ENCODE measurements at places on chromosomes 11 and 22. TPM values are rescaled to one million over a fixed set of nuclear protein-coding genes. Genes with fewer than 3 reads are reported as not detected.

- no peaks in the 10 kb centered on the region for H3K4me1 ChIP-seq
- no peaks in the 10 kb centered on the region for H3K27me3 ChIP-seq
- H3K27ac ChIP-seq, result no peak overlapping the region
- no peaks in the 10 kb centered on the region for H3K36me3 ChIP-seq
- H3K4me3 ChIP-seq, result no peak overlapping the region
These were observed 955.6 kb downstream of the OPCML start for GRCh38 chr11:132576706-132577105.

DNA sequence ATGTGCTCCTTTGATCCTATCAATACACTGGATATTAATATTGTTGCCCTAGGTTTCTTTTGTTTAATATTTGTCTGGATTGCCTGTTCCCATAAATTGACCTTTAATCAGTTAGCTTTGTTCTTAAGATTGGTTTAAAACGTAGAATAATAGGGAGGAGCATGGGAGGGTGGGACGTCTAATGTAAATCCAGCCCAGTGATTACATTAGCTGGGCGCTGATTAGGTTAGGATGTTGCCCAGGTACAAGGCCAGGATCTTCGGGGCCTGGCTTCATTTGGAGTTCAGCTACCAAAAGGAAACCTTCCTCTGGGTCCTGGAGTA, at the start of gene SRSF8:
SRSF8 (plus strand) TSS at position 204 of the 323 bp plus-strand sequence. CDS start 308 bp downstream, outside the sequence.
- peaks cover 14% of the 10 kb centered on the region for H3K36me3 ChIP-seq
- H3K27ac ChIP-seq, result peak within 1 kb of the TSS; percentile 99
- peaks cover 15% of the 10 kb centered on the region for H3K4me1 ChIP-seq
- H3K27me3 ChIP-seq, result no peaks in the 10 kb centered on the region

Gene DKK3
- total RNA-seq, result 36.3 TPM

Gene HBB
- not detected for total RNA-seq
